ENCODE measurements at places on chromosomes 5 and 9. TPM values are rescaled to one million over a fixed set of nuclear protein-coding genes. Genes with fewer than 3 reads are reported as not detected.
A peak's percentile ranks its signal among the peaks of the same experiment; 100 is the strongest.

DNA sequence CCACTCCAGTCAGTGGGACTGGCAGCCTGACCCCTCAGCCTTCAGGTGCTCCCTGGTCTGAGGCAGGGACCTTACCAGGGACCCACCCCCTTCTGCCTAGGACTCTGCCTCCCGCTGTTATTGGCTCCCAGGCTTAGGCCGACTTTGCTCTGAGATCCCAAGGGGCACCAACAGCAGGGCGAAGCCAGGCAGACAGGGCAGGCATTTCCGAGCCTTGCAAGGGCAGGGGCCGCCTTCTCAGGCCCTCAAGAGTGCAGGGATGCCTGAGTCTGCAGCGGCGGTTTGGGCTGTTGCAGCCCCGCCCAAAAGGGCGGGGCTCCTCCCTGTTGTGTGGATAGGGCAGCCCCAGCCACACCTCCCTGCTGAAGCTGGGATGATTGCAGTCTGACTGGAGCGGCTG lies 644.6 kb downstream of the PRR16 start:
- DNase-seq = no peak

GRCh38 chr9:18539203-18539693 lies 65.3 kb downstream of the ADAMTSL1 start:
- no peak for DNase-seq

GRCh38 chr5:15796096-15796495 lies 296.1 kb downstream of the FBXL7 start:
- peak; percentile 77 for DNase-seq

- DNase-seq = no peak
Measured at GRCh38 chr9:27043176-27043575, 37.7 kb upstream of the LRRC19 start.

DNA sequence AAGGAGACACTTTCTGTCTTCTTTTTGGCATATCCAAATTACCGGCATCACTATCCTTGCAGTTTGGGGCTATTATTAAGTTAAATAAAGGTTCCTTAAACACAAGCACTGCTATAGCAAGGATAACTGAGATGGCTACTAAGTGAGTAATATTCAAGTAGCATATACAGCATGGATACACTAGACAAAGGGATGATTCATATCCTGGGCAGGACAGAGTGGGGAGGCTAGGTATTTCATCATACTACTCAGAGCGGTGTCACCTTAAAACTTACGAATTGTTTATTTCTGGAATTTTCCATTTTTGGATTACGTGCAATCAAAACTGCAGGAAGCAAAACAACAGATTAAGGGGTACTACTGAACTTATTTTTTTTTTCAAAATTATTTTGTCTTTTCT lies 54.1 kb downstream of the FER start:
- peak; percentile 80 for DNase-seq

- DNase-seq = no peak
Measured at GRCh38 chr5:85205430-85205829, 820.8 kb upstream of the EDIL3 start.

- no peak for DNase-seq
Measured at GRCh38 chr5:158606233-158606632, 493.5 kb downstream of the EBF1 start.

DNA sequence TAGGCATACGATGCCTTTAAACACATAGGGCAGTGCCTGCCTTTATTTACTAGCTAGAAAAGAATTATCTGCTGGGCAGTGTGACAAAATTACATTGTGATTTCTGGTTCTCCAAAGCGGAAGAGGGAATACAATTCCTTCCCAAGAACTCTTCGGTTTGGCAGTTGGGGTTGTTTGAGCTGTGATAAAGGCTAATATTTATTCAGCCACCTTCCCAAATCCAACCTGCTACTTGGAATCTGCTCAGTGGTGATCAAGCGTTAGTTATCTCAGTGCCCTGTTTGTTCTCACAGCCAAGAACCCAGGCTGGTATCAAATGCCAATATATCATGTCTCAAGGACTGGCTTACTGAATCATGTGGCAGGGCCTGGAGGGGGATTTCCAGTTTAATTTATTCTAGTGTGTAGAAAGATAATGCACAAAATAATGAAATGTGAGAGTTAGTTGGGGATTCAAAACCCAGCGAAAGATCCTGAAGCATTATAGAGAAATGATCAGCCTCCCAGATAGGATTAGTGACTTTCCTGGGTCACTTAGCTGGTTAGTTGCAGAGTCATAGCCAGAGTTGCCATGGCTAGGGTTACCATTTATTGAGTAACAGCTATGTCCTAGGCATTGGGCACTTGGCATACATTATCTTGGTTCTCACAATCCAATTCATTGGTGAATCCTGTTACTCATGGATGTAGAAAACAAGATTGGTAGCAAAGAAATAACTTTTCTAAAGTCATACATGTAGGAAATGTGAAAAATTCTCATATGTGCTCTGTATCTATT lies 457.0 kb upstream of the KLF4 start:
- DNase-seq = no peak

DNA sequence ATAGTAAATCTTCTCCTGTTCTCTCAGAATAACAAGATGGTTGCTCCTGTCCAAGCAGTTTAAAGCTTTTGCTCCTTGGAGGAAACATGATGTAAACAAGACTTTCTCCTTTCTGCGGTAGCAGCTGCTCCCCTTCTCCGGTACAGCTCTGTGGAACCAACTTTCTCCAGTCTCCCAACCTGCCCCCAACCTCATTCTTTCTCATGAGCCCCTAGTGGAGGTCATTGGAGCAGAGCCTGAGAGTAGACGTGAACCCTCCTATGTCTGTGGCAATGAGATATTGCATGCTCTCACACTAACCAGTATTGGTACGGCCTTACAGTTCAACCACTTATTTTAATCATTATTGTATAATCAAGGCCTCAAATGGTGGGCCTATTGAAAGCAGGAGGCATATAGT lies 483.8 kb upstream of the CDH10 start:
- DNase-seq = no peak

The TSTD2 gene
- 8.3 TPM for total RNA-seq

The RANBP3L gene
- total RNA-seq = under 0.01 TPM

The ANKDD1B gene
- 0.22 TPM for total RNA-seq

The PCDHGC5 gene
- 0.40 TPM for total RNA-seq

The SLC1A1 gene
- total RNA-seq = 5.6 TPM

Measured in lung microvascular endothelial cell (primary cell).